Hepatocyte (in vitro differentiated cells): ENCODE measurements at places on chromosomes 6 and 20. TPM values are rescaled to one million over a fixed set of nuclear protein-coding genes. Genes with fewer than 3 reads are reported as not detected.

DNA sequence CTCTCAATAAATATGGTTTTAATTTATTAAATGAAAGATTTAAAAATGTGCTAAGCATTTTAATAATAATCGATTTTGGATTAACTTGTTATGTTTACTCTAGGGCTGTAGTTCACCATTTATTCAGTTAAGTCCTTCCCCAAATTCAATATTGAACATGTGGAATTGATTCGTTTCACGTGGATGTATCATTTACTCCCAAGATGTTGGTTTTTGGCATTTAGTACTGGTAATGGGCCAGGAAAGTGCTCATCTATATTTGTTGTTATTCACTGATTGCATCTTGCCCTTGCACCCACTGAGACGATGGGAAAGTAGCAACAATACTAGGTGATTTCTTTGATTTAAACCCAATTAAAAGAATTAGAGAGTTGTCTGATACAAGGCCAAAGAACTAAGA is 97.1 kb downstream of the ESR1 start:
- DNase-seq: no peak

DNA sequence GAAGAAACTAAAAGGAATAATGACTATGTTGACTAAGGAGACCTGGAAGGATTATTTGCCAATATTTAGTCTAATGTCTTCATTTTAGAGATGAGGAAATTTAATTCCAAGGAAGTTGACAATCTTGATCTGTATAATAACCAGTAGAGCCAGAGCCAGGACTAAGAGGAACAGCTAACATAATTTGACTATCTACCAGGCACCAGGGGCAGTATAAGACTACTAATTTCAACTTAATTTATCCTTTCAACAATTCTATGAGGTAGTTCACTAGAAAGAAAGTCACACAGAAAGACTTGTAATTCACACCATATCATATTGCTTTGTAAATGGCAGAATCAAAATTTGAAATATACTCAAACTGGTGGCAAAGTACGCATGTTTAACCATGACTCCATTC is 273.0 kb upstream of the STXBP5 start:
- DNase-seq: no peak

DNA sequence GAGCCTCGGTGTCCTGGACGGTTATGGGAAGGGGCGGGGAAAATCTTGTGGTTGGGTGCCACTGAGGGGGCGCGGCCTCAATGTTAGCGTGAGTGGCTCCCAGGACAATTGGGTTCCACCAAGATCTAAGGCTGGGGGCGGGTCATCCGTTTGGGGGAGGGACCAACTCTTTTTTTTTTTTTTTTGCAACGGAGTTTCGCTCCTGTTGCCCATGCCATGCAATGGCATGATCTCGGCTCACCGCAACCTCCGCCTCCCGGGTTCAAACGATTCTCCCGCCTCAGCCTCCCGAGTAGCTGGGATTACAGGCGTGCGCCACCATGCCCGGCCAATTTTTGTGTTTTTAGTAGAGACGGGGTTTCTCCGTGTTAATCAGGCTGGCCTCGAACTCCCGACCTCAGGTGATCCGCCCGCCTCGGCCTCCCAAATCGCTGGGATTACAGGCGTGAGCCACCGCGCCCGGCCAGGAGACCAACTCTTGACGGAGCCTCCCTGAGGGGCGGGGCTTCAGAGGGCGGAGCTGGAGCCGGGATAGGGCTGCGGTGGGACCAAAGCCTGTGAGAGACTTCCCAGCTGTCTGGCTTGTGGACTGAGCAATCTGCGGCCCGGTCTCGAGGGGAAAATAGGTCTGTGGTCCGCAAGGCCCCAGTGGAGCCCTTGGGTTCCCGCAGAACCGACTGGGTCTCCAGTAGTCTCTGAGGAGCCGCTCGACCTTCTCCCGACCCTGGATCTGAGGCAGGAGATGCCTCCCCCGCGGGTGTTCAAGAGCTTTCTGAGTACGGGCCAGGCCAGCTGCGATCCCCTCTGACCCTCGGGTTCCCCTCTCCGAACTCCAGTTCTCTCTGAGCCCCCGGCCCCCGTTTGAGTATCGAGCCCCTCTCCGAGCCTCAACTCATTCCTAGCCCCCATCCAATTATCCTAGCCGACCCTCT is 1.1 kb downstream of the SPAG4 start:
- DNase-seq: peak; percentile 84

DNA sequence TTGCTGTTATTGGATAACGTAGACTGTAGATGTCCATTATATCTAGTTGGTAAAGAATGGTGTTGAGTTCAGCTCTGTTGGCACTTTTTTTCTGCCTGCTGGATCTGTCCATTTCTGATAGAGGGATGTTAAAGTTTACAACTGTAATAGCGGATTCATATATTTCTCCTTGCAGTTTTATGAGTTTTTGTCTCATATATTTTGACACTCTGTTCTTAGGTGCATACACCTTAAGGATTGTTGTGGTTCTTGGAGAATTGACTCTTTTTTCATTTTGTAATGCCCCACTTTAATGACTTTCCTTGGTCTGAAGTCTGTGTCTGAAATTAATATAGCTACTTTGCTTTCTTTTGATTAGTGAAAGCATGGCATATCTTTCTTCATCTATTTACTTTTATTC is 16.1 kb downstream of the STXBP5 start:
- DNase-seq: no peak

GRCh38 chr6:82033631-82034211 is 213.8 kb downstream of the IBTK start:
- no peak for DNase-seq

DNA sequence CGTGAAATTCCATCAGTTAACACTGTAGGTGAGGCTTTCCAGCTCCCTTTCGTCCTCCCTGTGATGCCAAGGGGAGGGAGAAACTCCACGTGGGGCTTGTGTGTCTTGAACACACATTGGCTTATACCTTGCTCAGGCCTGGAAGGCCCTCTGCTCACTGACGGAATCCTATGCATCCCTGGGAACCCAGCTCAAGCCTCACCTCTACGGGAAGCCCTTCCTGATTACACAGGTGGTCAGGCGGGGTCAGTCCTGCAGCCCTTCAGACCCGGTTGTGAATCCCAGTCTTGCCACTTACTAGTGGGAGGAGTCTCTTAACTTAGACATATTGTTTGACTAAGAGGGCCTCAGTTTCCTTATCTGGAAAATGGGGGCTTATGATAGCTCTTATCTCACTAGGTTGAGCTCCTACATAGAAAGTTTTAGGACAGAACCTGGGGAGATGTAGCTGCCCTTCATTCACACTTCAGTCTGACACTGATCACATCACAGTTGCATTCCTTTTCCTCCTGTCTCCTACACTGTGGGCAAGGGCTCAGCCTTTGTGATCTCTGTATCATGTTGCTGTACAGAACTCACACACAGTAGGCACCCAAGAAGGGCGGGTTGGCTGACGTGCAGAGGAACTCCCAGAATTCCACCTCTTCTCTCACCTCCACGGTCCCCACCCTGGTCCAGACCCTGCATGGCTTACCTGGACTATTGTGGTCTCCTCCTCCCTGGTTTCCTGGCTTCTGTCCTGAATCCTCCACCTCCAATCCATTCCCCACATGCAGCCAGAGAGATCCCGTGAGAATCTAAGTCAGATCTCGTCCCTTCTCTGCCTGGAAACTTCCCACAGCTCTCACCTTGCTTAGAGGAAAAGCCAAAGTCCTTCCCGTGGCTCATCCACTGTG is 129.6 kb downstream of the CEBPB start:
- DNase-seq: no peak

- DNase-seq: no peak
Measured at GRCh38 chr6:134533991-134534390, 216.1 kb upstream of the SGK1 start.

GRCh38 chr6:112665815-112666214 is 318.7 kb downstream of the RFPL4B start:
- no peak for DNase-seq

GRCh38 chr20:23497536-23497935 is 6.6 kb downstream of the CST8 start:
- no peak for DNase-seq

- DNase-seq: peak; percentile 30
Measured at GRCh38 chr6:101117393-101118135, 236.4 kb upstream of the ASCC3 start.

- no peak for DNase-seq
Measured at GRCh38 chr6:119830494-119831295, 481.1 kb upstream of the MAN1A1 start.

Gene KIF16B
- 8.5 and 9.3 TPM in 2 replicates for polyA plus RNA-seq

Gene B3GAT2
- 0.82 and 0.88 TPM in 2 replicates for polyA plus RNA-seq

Gene OR2H2
- not detected in 2 replicates for polyA plus RNA-seq

DNA sequence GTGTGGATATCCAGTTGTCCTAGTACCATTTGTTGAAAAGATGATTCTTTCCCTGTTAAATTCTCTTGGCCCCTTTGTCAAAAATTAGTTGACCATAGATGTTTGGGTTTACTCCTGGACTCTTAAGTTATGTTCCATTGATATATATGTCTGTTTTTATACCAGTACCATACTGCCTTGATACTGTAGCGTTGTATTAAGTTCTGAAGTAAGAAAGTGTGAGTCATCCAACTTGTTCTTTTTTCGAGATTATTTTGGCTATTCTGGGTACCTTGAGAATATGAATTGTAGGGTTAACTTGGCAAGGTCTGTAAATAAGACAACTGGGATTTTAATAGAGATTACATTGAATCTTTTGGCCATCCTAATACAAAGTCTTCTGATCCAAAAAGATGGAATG is 26.5 kb downstream of the PANK2 start:
- DNase-seq: no peak

Gene TAAR5
- polyA plus RNA-seq: not detected in 2 replicates

DNA sequence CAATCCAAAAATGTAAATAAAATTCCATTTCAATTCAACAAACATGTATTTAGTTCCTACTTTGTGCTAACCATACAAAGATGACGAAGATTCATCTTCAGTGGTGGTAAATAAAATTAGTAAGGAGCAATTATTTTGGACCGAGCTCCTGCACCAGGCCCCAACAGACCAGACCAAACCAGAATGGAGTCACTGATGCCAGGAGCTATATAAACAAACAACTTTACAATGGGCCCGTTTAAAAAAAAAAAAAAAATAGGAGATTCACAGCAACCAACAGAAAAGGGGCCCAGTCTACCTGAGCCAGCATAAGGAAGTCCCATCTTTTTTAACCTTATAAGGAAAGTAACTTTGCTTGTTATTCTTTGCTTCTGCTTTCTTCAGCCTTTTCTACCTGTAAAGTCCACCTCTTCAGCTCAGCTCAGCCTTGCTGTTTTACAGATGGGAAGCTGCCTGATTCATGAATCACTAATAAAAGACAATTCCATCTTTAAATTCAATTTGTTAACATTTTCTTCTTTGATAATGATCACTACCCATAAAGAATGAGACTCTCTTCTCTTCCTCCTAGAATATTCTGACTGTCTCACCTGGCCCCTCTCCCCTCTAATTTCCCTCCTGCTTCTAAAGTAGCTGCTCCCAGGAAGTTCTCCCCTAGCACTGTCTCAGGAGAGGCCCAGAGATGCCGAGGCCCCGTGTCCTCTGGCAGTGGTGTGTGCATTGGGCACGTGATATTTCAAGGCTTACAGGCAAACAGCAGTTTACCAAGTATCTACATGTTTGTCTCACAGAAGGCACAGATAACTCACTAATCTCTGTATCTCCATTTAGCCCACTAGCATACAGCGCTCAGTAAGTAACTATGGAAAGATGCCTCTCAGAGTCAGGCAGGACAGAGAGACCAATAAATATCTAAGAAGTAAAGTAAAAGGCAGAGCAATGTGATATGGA is 8.4 kb downstream of the MBOAT1 start:
- DNase-seq: peak; percentile 30

GRCh38 chr6:137927777-137928218 is 60.7 kb downstream of the TNFAIP3 start:
- no peak for DNase-seq

GRCh38 chr6:69813508-69813907 is 16.7 kb upstream of the LMBRD1 start:
- no peak for DNase-seq

DNA sequence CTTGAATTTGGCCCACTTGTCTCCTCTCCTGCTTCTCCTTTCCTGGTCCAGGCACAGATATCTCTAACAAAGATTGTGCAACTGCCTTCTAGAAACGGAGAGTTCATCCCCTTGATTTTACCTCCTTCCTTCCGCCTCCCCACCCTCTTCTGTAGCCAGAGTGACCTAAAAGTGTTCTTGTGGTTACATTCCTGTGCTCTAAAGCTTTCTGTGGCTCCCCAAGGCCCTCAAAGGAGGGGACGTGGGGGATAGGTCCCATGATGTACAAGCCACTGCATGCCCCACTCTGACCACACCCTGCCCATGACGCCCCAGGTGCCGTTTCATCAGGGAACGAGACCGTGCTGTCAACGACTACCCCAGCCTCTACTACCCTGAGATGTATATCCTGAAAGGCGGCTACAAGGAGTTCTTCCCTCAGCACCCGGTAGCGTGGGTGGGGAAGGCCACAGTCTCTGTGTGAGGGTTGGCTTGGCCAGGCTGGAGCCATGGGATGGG is 8.2 kb downstream of the CDC25B start:
- no peak for DNase-seq

GRCh38 chr6:35955970-35956369 is 35.1 kb upstream of the SRPK1 start:
- DNase-seq: no peak

- no peak for DNase-seq
Measured at GRCh38 chr6:141580988-141581552, 551.7 kb upstream of the GJE1 start.

DNA sequence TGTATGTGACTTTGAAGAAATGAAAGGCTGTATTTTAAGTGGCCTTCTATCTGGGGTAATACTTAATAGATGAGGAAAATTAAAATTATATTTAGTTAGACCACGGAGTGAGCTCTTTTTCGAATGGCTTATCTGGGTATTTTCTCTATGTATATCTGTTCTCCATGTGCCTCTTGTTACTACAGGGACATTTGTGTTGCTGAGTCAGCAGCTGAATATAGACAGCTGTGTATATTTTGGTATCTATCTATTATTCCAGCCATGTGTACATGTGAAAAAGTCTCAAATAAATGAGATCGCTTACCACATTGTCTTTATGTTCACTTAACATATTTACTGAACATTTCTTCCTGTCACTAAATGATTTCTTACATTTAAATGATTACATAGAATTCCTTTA is 57.2 kb downstream of the TMEM200A start:
- no peak for DNase-seq

Gene KCNS1
- polyA plus RNA-seq: 0.28 and 0.42 TPM in 2 replicates

- no peak for DNase-seq
Measured at GRCh38 chr6:162581988-162582780, 145.4 kb downstream of the PRKN start.

Gene CCND3
- 134 and 141 TPM in 2 replicates for polyA plus RNA-seq

DNA sequence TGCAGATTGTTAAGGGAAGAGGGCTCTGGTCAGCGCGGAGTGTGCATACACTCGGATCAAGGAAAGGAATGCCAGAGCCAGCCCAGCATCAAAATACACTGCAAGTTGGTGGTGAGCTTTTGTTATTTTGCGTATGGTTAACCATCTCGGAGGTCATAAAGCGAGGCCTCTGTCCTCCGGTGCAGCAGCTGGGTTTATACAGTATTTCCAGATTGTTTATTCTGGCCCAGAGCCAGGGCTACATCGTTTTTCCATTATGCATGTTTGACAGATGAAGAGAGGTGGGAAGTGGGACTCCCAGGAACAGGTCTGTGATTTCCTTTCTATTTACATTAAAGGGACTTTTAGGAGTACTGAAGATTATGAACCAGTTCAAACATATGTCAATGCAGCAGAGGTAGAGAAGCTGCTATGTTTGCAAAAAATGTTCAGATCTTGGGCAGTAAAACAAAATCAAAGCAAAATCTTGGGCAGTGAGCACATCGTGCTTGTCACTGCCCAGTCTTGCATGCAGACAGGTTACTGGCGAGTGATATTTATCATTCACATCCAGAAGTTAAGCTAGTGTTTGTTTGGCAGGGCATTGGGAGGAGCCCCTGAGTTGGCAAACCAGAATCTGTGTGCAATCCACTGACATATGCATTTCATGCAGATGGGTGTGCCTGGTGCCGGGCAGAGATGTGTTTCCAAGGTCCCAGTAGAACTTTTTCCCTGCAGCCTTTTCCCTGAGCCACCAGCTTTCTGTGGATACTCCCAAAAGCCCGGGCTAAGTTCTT is 256.3 kb upstream of the TAB2 start:
- DNase-seq: peak; percentile 66
